ENCODE measurements at places on chromosomes 7 and 10.

- DNase-seq, result no peak
Measured at GRCh38 chr7:123209786-123210185, 10.0 kb upstream of the SLC13A1 start.

- DNase-seq, result no peak
Measured at GRCh38 chr10:4663162-4663992, 162.6 kb upstream of the AKR1E2 start.

- DNase-seq, result no peak
Measured at GRCh38 chr10:27446091-27446918, 57.8 kb upstream of the RAB18 start.

DNA sequence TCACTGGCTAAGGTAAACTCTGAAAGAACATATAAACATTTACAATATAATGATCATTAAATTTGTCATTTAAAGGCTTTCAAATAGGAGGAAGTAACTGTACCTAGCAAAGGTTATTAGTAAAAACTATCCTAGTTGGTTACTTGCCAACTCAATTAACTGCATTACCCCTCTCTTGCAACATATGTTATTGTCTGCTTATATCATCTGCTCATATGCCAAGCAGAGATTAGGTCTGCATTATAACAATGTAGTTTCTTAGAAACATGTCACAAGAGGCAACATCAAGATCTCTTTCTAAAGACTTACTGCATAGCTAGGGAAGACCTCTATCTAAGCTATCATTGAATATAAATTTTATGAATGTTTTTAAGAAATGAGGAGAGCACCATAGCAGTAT lies 132.5 kb downstream of the RELN start:
- DNase-seq, result no peak

- no peak for DNase-seq
Measured at GRCh38 chr7:2278026-2278425, 36.0 kb downstream of the NUDT1 start.

DNA sequence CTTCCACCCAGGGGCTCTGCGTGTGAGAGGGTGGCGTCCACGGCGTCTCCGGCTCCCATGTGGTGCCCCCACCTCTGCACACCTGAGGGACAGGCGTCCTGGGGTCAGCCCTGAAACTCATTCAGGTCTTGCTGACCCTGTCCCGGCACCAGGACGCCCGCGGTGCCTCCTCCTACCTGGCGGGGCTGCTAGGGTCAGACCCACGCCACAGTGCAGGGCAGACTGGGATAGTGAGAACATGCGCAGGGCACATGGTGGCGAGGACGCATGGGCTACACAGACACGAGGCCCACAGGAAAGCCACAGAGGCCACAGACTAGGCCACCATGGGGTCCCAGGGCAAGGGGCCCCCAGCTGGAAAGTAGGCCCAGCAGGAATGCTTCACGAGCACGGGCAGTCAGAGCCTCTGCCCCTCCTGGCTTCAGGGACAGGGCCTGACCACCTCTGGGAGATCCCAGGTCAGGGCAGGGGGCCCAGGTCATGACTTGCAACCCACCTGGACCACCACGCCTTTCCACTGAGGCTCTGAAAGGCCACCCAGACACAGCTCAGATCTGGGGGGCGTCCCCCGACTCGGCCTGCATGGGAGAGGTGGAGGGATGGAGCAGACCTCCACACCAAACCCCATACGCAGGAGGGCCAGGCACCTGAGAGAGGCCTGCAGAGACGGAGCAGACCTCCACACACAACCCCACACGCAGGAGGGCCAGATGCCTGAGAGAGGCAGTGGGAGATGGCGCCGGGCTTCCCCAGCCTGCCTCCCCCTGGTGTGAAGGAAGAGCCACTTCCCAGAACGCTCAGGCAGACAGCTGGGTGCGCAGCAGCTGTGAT lies 188.6 kb downstream of the ELFN1 start:
- no peak for DNase-seq

DNA sequence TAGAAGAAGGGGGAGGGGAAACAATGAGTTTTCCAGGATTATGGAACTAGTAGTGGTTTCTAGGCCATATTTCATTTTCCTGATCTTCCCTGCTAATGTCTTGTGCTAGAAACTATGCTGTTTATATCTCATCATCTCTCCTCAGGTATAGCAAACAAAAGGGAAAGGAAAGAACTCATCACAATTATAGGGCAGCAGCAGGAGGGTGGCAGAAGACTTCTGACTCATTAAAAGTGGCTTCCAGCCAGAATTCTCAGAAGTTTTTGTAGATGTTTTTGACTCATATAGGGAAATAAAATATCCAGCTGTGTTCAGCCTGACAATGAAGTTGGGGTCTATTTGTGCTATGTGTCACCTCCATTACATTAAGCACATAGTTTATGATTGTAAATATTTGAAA lies 6.5 kb downstream of the AHR start:
- DNase-seq, result no peak

- DNase-seq, result no peak
Measured at GRCh38 chr7:150901160-150902035, 49.1 kb downstream of the AOC1 start.

- DNase-seq, result no peak
Measured at GRCh38 chr10:114605155-114605797, 52.8 kb downstream of the ABLIM1 start.

GRCh38 chr10:84217746-84218145 lies 7.6 kb downstream of the LRIT2 start:
- DNase-seq, result no peak

GRCh38 chr7:70474639-70475234 lies 657.2 kb upstream of the GALNT17 start:
- no peak for DNase-seq

GRCh38 chr7:121026159-121026558 lies 37.6 kb downstream of the CPED1 start:
- no peak for DNase-seq

DNA sequence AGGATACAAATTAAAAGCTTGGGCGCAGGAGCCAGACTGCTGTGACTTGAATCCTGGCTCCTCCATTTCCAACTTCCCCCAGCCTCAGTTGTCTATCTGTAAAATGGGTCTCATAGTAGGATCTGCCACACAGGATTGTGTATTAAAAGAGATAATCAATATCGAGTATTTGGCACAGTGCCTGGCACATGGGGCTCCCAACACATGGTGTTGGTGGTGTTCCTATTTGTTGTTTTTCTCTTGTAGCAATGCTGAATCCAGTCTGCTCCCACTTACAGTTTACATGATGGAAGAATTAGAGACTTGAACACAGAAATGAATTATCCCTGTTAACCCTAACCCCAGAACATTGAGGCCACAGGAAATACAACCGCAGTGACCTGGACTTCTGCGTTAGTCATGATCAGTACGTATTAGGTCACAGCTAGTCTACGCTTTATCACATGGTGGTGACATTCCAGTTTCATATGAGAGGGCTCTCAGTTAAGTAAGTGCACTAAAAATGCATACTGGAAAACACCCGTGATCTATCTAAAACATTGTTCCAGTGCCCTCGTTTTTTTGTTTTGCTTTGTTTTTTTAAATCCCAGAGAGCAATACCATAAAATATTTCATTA lies 169.5 kb upstream of the KLF14 start:
- DNase-seq, result no peak

DNA sequence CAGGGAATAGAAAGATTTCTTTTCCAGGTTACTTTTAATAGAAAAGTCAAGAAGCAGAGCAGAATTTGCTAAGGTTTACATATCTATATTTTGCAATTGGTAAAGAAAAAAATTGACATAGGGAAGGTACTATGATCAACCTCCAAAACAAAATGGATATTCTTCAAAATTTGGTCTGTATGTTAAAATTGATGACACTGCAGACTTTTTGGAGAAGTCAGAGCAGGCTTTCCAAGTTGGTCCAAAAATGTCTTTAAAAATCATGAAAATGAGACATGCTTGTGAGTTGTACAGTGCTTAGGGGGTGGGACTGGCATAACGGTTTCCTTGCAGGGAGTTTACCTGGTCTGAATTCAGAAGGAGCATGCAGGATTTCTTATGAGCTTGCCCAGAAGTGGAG lies 77.0 kb downstream of the TFPI2 start:
- DNase-seq, result no peak

DNA sequence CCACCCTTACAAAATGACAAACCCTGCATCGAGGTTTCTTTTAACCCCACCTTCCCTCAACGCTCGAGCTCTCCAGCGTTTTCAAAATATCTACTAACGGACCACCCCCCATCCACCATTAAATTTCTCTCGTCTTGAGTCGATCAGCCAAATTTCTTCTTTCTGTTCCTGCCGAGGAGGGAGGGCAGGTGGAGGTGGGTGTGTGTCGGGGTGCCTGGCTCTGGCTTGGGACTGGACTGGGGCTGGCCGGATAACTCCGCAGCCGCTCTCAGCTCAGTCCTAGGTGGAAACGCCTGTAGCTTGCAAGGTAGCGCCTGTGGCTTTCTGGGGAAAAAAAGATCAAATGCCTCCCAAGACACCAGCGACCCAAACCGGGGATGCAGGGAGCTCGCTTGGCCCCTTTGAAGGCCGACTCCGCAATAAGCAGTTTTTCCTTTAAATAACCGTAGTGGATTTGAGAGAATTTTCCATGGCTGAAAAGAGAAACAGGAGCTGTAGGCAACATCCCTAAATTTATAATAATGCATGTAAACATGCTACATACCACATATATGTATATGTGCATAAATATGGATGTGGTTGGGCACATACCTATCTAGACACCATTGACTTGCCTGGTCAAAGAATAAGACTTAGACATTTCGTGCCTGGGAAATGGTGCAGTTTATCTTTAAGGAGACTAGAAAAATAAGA lies 1.9 kb upstream of the TMEM178B start:
- no peak for DNase-seq

GRCh38 chr10:50472914-50473313 lies 150.8 kb downstream of the SGMS1 start:
- DNase-seq, result no peak

- DNase-seq, result no peak
Measured at GRCh38 chr7:130913639-130914553, 179.9 kb upstream of the KLF14 start.

DNA sequence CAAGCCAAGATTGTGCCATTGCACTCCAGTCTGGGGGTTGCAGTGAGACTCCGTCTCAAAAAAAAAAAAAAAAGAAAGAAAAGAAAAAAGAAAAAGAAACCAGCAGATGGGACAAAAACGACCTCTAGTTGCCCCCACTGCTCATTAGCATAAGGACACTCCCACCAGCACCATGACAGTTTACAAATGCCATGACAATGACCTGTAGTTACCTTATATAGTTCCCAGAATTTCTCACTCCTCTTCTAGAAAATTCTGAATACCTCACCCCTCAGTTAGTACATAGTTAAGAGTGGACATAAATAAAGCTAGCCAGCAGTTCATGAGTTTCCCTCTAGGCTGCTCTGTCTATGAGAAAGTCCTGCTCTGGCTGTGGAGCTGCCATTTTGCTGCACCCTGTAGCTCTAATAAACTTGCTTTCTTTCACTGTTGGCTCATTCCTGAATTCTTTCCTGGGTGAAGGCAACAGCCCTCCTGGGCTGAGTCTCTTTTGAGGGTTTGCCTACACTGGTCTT lies 276.8 kb upstream of the AKR1E2 start:
- DNase-seq, result no peak

- DNase-seq, result no peak
Measured at GRCh38 chr7:94594882-94595281, 61.1 kb downstream of the SGCE start.

DNA sequence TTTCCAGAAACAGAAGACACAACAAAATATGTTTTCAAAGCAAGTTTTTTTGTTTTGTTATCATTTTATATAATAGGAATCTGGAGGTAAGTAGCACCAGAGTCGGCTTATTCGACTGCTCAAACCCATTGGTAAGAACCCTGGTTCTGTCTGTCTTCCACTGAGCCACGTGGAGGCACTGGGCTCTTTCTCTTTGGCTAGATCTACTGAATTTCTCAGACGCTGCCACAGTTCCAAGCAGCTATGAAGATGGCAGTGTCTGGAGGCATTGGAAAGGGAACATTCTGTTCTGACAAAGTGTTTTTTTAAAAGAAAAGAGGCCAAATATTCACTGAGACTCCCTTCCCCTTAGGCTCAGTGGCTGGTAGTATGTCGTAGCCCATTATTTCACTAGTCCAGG lies 338.8 kb downstream of the NRG3 start:
- DNase-seq, result no peak

- DNase-seq, result no peak
Measured at GRCh38 chr10:11560076-11560709, 51.3 kb downstream of the USP6NL start.

GRCh38 chr10:84173501-84173929 lies at the start of gene GPR15LG:
Gene GPR15LG (plus strand): TSS chr10:84173801. CDS start chr10:84173852, 51 bp downstream.
- DNase-seq, result no peak

DNA sequence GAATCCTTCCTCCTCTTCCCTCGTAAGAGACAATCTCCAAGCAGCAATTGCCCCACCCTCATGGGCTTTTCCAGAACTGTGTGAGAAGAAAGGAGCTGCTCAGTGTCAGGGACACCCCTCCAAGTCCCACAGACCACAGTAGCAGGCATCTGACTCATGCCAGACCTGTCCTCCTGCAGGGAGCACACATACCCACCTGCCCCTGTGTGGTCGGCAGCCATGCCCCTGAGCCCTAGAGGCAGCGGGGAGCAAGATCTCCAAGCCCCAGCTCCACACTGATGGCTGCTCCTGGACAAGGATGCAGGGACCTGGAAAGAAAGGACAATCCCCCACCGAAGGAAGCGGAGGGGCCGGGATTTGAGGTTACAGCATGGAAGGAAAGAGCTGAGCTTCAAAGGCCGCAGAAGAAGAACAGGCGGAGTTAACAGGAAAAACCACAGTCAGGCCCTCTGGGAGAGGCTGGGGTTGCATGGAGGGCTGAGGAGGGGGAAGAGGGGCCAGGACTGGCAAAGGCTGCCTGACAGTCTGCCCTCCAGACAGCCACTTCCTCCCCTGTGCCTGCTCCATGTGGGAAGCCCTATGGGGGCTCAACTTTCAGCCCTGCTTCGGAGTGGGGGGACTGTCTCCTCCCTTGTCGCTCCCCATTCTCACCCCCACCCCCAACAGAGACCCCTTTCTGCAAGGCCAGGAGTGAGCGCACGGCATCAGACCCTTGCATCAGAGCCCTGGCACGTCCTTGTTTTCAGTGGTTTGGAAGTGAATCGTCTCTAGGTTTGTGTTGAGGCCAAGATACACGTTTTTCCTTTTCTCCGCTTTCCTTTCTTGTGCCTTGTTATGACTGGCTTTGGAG lies 46.8 kb downstream of the ASB13 start:
- no peak for DNase-seq

DNA sequence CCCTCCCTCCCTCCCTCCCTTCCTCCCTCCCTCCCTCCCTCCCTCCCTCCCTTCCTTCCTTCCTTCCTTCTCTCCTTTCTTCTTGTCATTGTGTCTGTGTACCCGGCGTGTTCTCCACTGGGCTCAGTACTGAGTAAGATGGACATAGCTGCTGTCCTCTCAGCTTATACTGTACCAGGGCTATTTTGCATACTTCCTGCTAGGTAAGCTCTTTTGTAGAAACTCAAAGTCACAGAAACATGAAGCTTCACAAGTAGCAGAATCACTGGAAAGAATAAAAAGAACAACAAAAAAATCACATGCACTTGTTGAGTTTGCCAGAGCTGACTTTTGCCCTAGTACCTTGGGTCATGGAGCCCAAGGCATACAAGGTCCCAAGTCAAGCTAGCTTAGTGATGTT lies 125.7 kb downstream of the PLPP4 start:
- DNase-seq, result no peak

- DNase-seq, result no peak
Measured at GRCh38 chr7:19944363-19945120, 171.1 kb upstream of the TMEM196 start.

All from stimulated activated CD4-positive, alpha-beta T cell treated with anti-CD3 and anti-CD28 coated beads, TNF-alpha, amount 100 ng/mL, for 48 hours (primary cell).